ENCODE measurements at places on chromosomes 16 and 17. TPM values are rescaled to one million over a fixed set of nuclear protein-coding genes. Genes with fewer than 3 reads are reported as not detected.

Gene SAMD14
- total RNA-seq: 6.9 TPM

GRCh38 chr17:28404812-28405570, 1.0 kb downstream of the SLC46A1 start:
- peak overlapping the region; percentile 84 for H3K4me3 ChIP-seq
- no peak for DNase-seq
- H3K4me1 ChIP-seq: peaks cover 7% of the 10 kb centered on the region
- H3K27ac ChIP-seq: no peak overlapping the region
- H3K36me3 ChIP-seq: no peaks in the 10 kb centered on the region

Gene NFAT5
- total RNA-seq: 94.6 TPM

GRCh38 chr16:87216148-87216840, 100.9 kb downstream of the C16orf95 start:
- H3K4me3 ChIP-seq: no peak overlapping the region
- H3K36me3 ChIP-seq: no peaks in the 10 kb centered on the region
- H3K4me1 ChIP-seq: no peaks in the 10 kb centered on the region
- no peaks in the 10 kb centered on the region for H3K27me3 ChIP-seq
- H3K27ac ChIP-seq: no peak overlapping the region

Gene KRT33A
- not detected for total RNA-seq

DNA sequence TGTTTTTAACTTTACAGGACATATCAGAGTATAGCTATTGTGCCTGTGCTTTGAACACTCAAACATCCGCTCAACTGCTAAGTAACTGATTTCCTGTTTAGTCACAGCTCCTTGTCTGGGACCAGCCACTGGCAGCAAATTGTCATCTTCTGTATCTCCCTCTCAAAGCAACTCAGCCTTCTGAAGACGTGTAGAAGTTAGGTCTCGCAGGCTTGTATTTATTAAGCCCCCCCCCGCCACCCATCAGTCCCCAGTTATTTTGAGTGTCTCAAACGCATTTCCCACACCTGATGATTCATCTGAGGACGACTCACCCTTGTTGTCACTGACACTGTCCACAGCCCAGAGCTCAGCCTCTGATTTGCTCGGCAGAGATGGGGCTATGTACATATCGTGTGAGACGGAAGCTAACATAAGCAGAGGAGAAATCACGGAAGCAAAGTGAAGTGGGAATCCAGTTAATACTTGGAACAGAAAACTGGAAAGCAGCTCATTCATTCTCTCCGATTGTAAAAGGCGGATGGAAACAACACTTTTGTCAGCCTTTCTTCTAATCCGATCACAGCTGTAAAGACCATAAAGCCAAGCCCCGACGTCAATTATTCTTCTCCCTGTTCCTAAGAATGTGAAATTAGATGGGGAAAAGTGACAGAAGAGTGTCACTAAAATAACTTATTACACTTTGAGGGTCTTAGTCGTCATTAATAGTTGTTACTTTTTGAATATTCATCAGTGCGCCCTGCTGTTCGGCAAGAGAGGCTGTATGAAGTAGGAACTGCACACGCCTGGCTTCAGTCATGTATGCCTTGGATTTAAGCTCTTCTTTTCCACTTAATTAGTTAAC, 64.2 kb downstream of the PITPNC1 start:
- DNase-seq: peak; percentile 82
- no peaks in the 10 kb centered on the region for H3K27me3 ChIP-seq
- peak overlapping the region; percentile 94 for H3K27ac ChIP-seq
- H3K4me1 ChIP-seq: peaks cover 94% of the 10 kb centered on the region
- no peaks in the 10 kb centered on the region for H3K36me3 ChIP-seq
- peak overlapping the region; percentile 73 for H3K4me3 ChIP-seq

Gene CSH2
- total RNA-seq: not detected

- H3K36me3 ChIP-seq: no peaks in the 10 kb centered on the region
- H3K4me3 ChIP-seq: no peak overlapping the region
- H3K27ac ChIP-seq: no peak overlapping the region
- H3K4me1 ChIP-seq: no peaks in the 10 kb centered on the region
- DNase-seq: no peak
Measured at GRCh38 chr17:71631483-71631882, 489.3 kb upstream of the SOX9 start.

Gene TBC1D28
- total RNA-seq: not detected

DNA sequence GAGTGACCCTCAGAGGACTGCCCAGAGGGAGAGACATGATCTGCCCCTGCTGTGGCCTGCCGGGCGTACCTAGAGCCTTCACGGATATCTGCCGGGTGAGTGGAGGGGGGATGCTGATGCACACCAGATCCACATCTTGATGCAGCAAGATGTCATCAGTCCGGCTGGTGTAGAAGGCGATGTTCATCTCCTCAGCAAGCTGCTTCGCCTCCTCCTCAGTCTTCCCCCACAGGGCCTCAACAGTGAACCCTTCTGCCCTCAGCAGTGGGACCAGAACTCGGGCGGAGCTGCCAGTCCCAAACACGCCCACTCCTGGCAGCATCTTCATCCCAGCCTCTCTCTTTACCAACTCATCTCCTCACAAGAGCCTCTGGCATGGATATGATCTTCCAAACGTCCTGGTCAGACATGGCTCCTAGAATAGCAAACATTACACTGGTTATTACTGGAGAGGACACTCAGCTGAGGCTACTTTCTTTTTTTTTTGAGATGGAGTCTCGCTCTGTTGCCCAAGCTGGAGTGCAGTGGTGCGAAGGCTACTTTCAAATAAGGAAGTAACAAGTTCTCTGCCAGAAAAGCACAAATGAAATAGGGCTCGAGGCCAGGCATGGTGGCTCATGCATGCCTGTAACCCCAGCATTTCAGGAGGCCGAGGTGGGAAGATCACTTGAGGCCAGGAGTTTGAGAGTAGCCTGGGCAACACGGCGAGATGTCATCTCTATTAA, 18.9 kb downstream of the C16orf86 start:
- H3K36me3 ChIP-seq: no peaks in the 10 kb centered on the region
- H3K4me1 ChIP-seq: no peaks in the 10 kb centered on the region
- no peak overlapping the region for H3K27ac ChIP-seq
- no peak overlapping the region for H3K4me3 ChIP-seq
- no peaks in the 10 kb centered on the region for H3K27me3 ChIP-seq
- no peak for DNase-seq

DNA sequence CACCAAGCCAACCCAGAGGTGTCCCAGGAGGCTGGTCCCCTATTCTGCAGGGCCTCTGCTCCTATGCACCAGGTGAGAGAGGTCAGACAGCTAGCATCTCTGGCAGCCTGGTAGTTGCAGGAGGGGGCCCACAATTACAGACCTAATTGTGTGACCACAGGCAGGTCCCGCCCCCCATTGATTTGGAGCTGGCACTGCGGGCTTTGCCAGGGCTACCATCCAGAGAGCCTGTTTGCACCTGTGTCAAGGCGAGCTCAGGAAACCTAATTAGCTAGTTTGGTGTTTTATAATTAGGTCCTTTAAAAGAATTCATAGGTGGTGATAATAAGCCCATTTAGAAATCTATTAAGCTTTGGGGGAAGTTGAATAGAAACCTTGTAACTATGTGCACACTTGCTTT, 90.2 kb downstream of the MRM1 start:
- H3K27me3 ChIP-seq: peaks cover 19% of the 10 kb centered on the region
- no peaks in the 10 kb centered on the region for H3K36me3 ChIP-seq
- DNase-seq: no peak
- H3K27ac ChIP-seq: no peak overlapping the region
- H3K4me1 ChIP-seq: no peaks in the 10 kb centered on the region

Gene CD300LF
- not detected for total RNA-seq

DNA sequence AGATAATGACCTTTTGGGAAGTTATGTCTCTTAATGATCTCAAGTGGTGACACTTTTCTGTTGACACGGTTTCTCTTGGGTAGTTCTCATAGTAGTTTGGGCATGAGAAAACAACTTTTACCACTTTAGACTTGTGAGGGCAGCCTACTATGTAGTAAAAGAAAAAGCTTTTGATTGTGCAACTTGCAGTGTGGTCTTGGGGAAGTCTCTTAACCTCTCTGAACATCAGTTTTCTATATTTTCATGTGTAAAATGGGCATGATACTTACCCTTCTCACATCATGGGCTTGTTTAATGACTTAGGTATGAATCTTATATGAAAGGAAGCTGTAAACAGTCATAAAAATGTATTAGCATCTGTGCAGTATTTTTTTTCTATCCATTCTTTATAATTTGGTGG, 11.2 kb downstream of the NF1 start:
- H3K36me3 ChIP-seq: no peaks in the 10 kb centered on the region
- DNase-seq: no peak
- no peak overlapping the region for H3K27ac ChIP-seq
- H3K4me1 ChIP-seq: peaks cover 7% of the 10 kb centered on the region
- H3K27me3 ChIP-seq: no peaks in the 10 kb centered on the region

DNA sequence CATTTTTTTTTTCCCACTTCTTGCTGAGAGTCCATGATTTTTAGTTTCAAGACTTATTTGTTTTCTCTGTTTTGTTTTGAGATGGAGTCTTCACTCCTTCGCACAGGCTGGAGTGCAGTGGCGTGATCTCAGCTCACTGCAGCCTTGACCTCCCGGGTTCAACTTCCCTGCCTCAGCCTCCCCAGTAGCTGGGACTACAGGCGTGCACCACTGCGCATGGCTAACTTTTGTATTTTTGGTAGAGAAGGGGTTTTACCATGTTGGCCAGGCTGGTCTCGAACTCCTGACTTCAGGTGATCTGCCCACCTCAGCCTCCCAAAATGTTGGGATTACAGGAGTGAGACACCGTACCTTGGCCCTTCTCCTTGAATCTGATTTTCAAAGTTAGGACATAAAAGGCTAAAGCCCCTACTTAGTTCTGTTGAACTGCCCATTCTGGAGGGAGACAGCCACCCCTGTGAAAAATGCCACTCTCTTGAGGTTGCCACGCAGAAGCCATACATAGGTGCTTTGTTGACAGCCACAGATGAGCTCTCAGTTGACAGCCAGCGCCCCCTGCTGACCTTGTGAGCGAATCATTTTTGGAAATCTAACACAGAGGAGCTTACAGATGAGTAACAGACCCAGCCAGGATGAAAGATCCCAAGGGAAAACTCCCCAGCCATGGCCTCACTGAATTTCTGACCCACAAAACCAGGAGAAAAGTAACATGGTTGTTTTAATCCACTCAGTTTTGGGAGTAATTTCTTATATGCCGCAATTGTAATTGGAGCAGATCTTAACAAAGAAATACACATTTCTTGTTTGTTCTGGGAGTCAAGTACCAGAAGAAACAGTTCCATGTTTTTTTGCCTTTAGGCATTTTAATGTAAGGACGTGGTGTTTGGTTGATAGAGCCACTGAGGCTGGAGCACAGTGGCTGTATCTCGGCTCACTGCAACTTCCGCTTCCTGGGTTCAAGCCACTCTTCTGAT, 38.8 kb downstream of the PKD1L3 start:
- no peaks in the 10 kb centered on the region for H3K36me3 ChIP-seq
- H3K27me3 ChIP-seq: no peaks in the 10 kb centered on the region
- DNase-seq: peak; percentile 84
- no peak overlapping the region for H3K4me3 ChIP-seq

GRCh38 chr16:14628806-14629611, 1.1 kb downstream of the PARN start:
- peaks cover 62% of the 10 kb centered on the region for H3K4me1 ChIP-seq
- H3K36me3 ChIP-seq: peaks cover 7% of the 10 kb centered on the region
- peak overlapping the region; percentile 96 for H3K4me3 ChIP-seq
- no peaks in the 10 kb centered on the region for H3K27me3 ChIP-seq
- peak overlapping the region; percentile 92 for H3K27ac ChIP-seq

Gene CCR7
- 371 TPM for total RNA-seq

GRCh38 chr16:47567321-47567720, 106.2 kb downstream of the PHKB start:
- peaks cover 18% of the 10 kb centered on the region for H3K36me3 ChIP-seq
- H3K4me1 ChIP-seq: peaks cover 65% of the 10 kb centered on the region
- H3K27me3 ChIP-seq: no peaks in the 10 kb centered on the region
- peak overlapping the region; percentile 69 for H3K27ac ChIP-seq

Gene PYDC1
- not detected for total RNA-seq

GRCh38 chr17:45383003-45383402, 49.7 kb downstream of the ARHGAP27 start:
- no peak overlapping the region for H3K27ac ChIP-seq
- H3K4me1 ChIP-seq: peaks cover 48% of the 10 kb centered on the region
- DNase-seq: no peak
- H3K27me3 ChIP-seq: peaks cover 8% of the 10 kb centered on the region
- no peak overlapping the region for H3K4me3 ChIP-seq

GRCh38 chr16:49578018-49578417, 204.4 kb downstream of the C16orf78 start:
- no peaks in the 10 kb centered on the region for H3K4me1 ChIP-seq
- H3K27me3 ChIP-seq: no peaks in the 10 kb centered on the region
- no peak overlapping the region for H3K4me3 ChIP-seq
- H3K36me3 ChIP-seq: no peaks in the 10 kb centered on the region
- DNase-seq: no peak

Gene CTRB2
- not detected for total RNA-seq

GRCh38 chr17:81512562-81513371, at the start of gene ACTG1:
ACTG1 (minus strand) TSS chr17:81512799; CDS start chr17:81512354, 445 bp downstream.
- H3K4me1 ChIP-seq: peaks cover 45% of the 10 kb centered on the region
- H3K27me3 ChIP-seq: no peaks in the 10 kb centered on the region
- DNase-seq: peak; percentile 95
- peak within 1 kb of the TSS; percentile 99 for H3K27ac ChIP-seq
- H3K36me3 ChIP-seq: peaks cover 34% of the 10 kb centered on the region
- H3K4me3 ChIP-seq: peak within 1 kb of the TSS; percentile 99

DNA sequence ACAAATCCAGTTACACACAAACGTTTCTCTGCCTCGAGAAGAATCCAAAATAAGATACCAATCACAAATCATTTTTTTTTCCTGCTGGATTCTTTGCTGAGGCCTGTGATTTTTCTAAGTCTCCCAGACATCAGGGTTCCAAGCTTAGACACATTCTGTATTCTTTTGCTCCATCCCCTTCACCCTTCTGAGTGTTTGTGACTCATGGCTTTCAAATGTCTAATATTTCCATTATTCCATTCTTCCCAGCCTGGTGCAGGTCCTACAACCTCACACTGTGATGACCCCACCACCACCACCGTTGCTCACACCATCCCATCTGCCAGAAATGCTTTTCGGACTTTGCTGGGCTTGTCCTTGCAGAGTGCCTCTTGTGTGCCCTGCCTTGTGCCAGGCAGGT, 480.1 kb downstream of the SOX9 start:
- no peaks in the 10 kb centered on the region for H3K36me3 ChIP-seq
- peaks cover 34% of the 10 kb centered on the region for H3K27me3 ChIP-seq
- no peak for DNase-seq
- no peak overlapping the region for H3K4me3 ChIP-seq

- H3K27ac ChIP-seq: peak overlapping the region; percentile 87
- no peaks in the 10 kb centered on the region for H3K27me3 ChIP-seq
- peak overlapping the region; percentile 94 for H3K4me3 ChIP-seq
- DNase-seq: peak; percentile 53
- H3K36me3 ChIP-seq: peaks cover 2% of the 10 kb centered on the region
- H3K4me1 ChIP-seq: peaks cover 44% of the 10 kb centered on the region
Measured at GRCh38 chr17:81239714-81240555, 817 bp downstream of the NDUFAF8 start.

Measured in activated T-cell treated with anti-CD3 and anti-CD28 coated beads, Interleukin-2, amount 50 U/mL, for 72 hours (primary cell).